ENCODE measurements at places on chromosomes 3 and 15.

GRCh38 chr15:62060113-62060895, at the start of gene VPS13C:
Gene VPS13C (minus strand): TSS chr15:62060447. CDS start chr15:62060374, 73 bp downstream.
- DNase-seq = peak; percentile 96

GRCh38 chr3:46368569-46368968, 2.2 kb upstream of the CCR5 start:
- no peak for DNase-seq

DNA sequence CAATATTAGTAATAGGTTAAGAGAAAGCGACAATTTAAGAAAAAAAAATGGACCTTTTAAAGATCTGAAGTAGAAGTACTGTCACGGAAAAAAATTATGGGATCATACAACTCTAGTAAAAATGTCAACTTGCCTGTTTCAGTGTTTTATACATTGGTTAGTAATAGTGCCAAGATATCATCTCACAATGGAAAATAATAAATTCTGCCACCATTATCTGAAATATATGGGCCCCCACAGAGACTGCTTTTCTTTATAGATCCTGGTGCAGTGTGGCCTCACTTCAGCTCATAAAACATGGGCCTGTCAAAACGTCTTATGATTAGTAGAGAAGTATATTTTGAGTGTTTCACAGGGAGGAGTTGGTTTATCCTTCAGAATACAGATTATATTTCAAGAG, 266.3 kb upstream of the EPHA6 start:
- DNase-seq = no peak

- peak; percentile 17 for DNase-seq
Observed at GRCh38 chr15:22979238-22980188, 655 bp downstream of the CYFIP1 start.

DNA sequence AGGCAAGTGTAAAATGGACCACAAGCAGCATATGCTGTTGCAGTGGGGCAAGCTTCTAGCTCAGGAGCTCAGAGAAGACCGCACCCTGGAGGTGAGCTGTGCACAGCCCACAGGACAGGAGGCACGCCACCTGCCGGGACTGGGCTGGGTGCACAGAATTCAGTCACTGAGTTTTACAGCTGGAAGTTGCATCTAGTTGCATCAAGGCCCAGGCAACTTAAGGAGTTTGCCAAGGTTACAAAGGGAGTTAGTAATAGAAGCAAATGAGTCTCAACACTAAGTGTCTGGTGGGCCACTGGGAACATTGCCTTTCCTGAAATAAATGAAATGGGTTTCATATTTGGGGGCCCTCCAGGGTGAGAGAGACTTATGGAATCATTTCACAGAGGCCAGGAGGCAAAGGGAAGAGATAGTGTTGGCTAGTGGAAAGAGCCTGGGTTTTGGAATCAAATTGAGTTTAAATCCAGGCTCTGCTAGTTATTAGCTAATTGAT, 36.0 kb upstream of the TIMP4 start:
- no peak for DNase-seq

DNA sequence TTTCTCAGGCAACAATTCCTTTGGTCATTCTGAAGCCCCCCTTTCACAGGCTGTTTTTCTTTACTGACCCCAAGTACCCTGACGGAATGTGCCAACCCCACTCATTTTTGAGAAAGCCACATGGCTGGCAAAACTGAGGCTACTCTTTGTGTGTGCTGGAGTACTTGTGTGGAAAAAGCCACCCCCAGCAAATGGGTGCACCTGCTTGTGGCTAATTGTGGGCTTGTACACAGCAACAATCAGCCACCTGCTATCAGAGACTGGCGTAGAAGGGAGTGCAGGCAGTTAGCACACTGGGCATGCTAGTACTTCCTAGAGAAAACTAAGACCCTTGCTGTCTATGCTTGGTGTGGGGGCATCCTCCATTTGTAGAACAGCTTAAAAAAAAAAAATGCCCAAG, 110.1 kb upstream of the LMOD3 start:
- peak; percentile 21 for DNase-seq

GRCh38 chr3:191296041-191296541, 33.1 kb upstream of the CCDC50 start:
- no peak for DNase-seq

DNA sequence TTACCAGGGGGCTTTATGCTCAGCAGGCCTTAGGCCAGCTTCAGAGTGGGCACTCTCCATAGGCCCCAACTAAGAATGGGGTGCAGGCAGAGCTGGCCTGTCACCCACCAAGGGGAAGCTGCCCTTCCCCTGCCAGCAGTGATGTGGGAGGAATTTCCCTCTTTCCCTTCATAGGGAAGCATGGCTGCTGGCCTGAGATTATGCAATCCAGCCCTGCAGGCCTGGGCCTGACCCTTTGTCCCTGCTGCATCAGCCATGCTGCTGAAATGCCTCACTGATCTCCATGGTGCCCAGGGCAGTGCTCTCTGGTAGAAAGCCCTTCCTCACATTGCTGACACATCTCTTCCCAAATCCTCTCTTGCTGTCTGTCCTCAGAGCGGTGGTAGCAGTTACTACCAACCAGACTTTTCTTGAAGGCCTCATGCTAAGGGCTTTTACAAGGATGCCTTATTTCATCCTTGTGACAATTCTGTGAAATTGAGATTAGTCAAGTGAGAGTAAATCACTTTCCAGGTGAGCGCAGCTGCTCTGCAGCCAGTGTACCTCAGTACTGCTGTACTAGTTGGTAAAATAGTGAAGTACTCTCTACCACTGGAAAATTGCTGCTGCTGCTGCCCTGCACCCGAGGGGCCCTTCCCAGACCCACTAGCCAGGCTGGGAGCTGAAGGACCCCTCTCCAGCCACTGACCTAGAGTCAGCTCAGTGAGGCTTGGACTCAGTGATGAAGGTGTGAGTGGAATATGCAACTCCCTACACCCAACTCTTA, 33.8 kb downstream of the MRAS start:
- no peak for DNase-seq

DNA sequence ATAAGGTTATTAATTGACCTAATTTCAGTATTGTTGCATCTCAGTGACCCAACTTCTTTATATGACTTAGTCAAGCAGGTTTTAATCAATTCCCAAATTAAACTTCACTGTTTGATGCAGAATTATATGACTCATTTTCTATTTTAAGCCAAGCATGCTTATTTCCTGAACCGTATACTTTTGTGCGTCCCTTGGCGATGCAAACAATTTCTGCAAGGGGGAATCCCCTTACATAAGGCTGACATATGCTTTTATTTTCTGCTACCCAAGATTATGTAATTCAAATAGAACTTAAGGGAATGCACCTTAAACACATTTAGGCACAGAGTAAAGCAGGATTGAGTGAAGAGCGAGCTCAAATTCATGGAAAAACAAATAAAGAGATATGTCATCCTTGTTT, 303.9 kb downstream of the PDCD6IP start:
- DNase-seq = no peak

- DNase-seq = no peak
Observed at GRCh38 chr3:88141458-88142083, 8.2 kb upstream of the C3orf38 start.
